ENCODE measurements at places on chromosomes 6 and 20. TPM values are rescaled to one million over a fixed set of nuclear protein-coding genes. Genes with fewer than 3 reads are reported as not detected.
A peak's percentile ranks its signal among the peaks of the same experiment; 100 is the strongest.

DNA sequence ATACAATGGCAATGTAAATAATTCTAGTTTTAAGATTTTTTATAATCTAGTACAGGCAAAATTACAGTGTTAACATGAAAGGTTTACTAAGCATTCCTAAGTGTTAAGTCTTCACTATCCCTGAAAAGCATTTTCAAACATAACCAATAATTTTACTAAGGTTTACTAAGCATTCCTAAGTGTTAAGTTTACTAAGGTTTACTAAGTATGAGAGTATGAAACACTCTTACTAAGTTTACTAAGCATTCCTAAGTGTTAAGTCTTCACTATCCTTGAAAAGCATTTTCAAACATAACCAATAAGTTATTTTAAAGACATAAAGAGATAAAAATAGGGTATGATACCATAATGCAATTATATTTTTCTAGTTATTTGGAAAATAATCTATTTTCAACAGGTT lies 82.6 kb downstream of the PRSS35 start:
- no peak for DNase-seq

DNA sequence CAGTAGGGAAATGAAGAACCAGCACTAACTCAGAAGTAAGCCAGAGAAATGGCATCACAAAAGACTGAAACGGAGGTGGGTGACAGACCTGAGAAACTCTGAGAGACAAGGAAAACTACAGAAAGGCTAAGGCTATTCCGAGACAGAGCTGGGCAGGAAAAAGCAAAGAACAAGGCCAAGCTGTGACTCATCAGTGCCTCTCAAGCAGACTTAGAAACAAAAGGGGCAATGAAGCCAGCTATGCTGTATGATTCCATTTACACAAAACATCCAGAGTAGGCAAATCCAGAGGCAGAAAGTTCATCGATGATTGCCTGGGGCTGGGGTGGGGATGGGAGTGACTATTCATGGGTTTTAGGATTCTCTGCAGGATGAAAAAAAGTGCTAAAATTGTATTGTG lies 50.0 kb downstream of the SLC23A2 start:
- no peak for DNase-seq

DNA sequence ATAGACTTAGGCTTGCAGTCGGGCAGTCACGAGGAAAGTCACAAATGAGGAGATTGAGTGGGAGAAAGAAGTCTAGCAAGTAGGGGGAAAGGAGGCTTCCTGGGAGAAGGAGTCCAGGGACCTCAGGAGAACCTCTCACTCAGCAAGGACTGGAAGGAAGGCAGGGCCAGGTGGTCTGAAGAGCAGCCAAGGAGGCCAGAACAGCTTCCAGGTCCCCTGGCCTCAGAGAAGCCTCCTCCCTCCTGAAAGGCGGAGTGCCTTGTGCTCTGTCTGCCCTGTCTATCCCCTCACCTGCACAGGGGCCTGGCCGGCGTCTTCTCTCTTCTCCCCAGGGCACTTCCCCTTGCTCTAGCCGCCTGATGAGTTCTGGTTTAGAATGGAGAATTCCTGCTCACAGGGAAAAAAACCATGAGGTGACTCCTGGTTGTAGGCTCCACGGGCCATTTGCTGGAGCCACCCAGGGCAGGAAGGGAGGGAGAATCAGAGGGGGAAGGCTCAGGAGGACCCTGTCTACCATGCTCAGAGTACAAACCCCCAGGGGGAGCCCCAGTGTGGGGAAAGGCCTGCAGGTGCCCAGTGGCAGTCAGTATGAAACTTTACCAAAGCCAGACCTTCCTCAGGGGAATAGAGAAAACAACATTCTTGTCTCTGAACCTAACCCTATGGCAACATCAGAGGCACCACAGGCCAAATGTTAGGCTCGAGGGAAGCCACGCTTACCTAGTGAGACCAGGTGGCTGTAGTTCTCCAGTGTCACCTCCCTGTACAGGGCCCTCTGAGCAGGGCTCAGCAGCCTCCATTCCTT lies 11.2 kb downstream of the ZNF337 start:
- no peak for DNase-seq

DNA sequence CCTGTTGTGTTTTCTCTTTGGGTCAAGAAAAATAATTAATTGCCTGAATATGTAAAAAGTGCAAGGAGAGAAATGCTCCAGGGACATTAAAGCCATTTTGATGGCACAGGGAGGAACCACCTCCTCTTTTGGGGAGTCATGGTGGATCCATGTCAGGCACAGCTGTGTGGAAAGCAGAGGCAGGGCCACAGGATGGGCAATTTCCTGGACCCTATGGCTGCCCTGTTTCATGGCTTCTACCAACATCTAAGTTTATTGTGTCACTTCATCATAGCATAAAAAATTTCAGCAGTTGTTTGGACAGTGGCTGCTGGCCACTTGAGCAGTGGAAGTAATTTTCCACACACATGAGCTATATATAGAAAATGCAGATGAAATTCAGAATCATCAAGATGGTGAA lies 238.2 kb downstream of the SYNE1 start:
- no peak for DNase-seq

DNA sequence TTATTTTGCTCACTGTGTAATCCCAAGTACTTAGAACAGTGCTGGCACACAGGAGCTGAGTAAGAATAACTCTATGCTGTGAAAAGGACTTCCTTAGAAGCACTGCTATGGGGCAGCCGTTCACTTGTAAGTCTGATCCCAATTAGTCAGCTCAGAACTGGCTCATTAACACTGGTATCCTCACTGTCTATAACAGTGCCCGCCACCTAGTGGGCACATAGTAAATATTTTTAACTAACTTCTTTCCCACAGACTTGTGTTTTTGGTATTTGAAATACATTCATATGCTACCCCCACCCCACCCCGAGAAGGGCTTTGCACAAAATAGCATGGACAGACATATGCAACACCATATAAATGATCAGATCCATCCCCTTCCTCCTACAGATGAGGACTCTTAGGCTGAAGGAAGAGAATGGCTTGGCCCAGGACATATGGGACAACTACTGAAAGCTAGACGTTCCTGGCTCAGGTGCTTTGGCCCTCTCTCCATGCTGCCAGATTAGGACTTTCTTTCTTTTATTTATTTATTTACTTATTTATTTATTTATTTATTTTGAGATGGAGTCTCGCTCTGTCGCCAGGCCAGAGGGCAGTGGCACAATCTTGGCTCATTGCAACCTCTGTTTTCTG lies 47.1 kb downstream of the DST start:
- no peak for DNase-seq

GRCh38 chr6:72580281-72580940 lies 41.5 kb upstream of the KCNQ5 start:
- DNase-seq = no peak

- peak; percentile 54 for DNase-seq
Measured at GRCh38 chr20:14716351-14716801, 379.0 kb upstream of the FLRT3 start.

GRCh38 chr6:75418233-75418632 lies 75.4 kb downstream of the FILIP1 start:
- DNase-seq = no peak

DNA sequence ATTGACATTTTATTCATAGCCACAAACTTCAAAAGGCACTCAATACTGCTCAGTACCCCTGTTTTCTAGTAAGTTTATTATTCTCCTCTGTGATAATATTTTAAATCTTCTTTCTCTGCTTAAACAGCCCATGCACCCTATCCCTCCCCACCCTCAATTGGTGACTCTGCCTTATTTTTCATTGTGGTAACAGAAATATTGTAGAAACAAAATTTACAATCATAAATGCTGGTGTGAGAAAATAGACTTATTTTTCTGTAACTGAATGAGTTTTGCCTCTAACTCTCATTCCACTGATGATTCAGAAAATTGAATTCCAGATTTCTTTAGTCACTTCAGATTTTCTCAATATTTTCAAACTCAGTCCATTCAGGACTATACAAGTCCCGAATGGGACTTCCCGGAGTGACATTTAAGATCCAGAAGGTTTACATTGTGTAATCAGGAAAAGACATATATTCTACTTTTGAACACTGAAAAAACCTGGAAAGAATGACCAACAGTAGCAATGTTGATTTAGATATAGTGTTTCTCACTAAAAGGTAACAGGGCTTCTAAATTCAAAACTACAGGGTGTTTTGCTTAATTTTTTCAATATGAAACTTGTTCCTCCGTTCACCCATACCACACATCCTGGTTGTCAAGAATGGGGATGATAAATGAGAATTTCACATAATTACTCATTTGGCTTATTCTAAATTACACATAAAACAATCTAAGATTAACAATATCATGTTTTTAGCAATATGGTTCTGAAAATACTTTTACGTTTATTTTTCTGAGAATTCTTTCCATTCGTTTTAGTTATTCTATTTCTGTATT lies 34.8 kb upstream of the UST start:
- no peak for DNase-seq

COL9A1 gene
- 7.9 TPM for polyA plus RNA-seq

SRSF12 gene
- 1.8 TPM for polyA plus RNA-seq

CD109 gene
- polyA plus RNA-seq = 1.4 TPM

OLIG3 gene
- 1.4 TPM for polyA plus RNA-seq

All from H1 (cell line).